ENCODE measurements at places on chromosomes 1 and 21. TPM values are rescaled to one million over a fixed set of nuclear protein-coding genes. Genes with fewer than 3 reads are reported as not detected.

Gene LAX1
- 41.2 TPM for total RNA-seq

Gene BNIPL
- 4.6 TPM for total RNA-seq

Gene CIART
- 0.67 TPM for total RNA-seq

Gene AMY2B
- 63.8 TPM for total RNA-seq

GRCh38 chr1:22332795-22333499, 118.7 kb upstream of the ZBTB40 start:
- no peak for DNase-seq

GRCh38 chr1:217989510-217989909, 295.6 kb upstream of the RRP15 start:
- no peak for DNase-seq

- peak; percentile 75 for DNase-seq
Observed at GRCh38 chr21:44510508-44511218, 29.3 kb downstream of the KRTAP10-1 start.

- DNase-seq, result no peak
Observed at GRCh38 chr1:83997631-83998030, 1.3 kb downstream of the TTLL7 start.

- no peak for DNase-seq
Observed at GRCh38 chr1:202017749-202018467, 7.5 kb downstream of the ELF3 start.

DNA sequence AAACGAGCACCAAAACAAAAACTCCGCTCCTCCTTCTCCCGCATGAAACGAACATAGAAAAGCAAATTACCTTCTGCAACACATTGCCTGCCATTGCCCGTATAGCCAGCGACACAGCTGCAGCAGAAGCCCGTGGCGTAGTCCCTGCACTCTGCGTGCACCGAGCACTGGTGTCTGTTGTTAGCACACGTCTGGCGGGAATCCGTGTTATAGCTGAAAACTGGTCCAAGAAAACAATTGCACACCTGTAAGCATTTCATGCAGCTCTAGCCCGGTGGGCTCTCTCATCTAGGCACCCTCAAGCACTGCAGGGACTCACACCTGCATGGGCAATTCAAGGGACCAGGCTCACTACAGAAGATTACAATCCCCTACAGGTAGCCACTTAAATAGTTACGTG, 26.9 kb downstream of the NID1 start:
- DNase-seq, result no peak

GRCh38 chr1:155177192-155177917, 3.7 kb downstream of the TRIM46 start:
- no peak for DNase-seq

GRCh38 chr1:210981490-210981889, 152.5 kb downstream of the KCNH1 start:
- DNase-seq, result no peak

DNA sequence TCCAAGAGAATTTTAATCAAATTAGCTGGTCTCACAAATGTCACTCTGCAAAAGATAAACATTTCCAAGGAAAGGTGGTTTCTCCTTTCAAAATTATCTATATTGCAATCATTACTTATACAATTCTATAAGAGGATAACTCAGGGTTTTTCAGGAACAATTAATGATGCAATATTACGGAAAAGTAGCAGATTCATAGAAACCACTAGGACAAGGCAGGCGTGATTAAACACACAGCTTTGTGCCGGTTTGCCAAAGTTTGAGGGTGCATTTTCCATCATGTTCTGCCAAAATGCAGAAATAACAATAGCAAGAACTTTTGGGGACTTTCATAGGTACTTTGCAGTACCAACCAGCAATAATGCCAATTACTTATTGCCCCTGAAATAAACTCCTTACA, 605 bp downstream of the TNFRSF9 start:
- no peak for DNase-seq

DNA sequence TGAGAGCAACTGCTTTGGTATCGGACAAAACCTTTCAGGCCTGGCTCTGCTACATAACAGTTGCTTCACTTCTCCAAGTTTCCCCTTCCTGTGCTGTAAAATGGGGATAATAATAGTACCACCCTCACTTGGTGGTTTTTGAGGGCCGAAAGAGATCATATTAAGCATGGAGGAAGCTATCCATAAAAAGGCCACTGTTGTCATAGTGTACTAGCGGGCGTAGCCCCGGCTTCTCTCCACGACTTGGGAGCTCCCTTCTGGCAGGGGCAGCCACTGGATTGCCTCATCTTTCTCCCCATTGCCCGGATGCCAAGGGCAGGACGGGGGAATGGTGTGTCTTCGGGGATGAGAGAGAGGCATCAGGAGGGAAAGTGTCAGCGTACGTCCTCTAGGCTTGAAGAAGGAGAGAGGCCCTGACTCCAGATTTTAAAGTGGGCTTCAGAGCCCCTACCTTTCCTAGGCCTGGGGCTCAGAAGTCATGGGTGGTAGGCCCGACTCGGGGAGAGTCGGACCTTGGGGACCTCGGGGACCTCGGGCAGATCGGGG, 548 bp upstream of the MFSD2A start:
- DNase-seq, result no peak

DNA sequence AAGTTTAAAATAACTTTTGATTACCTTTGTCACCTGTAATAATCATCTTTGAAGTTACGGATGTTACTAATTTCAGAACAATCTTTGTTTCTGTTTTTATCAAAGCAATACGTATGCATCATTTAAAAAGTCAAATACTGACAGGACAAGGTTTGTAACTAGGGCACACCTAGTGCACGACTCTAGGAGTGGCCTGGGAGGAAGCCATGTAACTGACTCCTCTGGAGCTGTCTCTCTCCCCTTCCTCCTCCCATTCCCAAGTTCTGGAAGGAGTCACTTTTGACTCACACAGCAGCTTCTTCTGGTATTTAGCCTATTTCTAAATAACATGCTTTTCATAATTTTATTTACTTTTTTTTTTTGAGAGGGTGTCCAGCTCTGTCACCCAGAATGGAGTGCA, 11.8 kb upstream of the RAP1GAP start:
- no peak for DNase-seq

DNA sequence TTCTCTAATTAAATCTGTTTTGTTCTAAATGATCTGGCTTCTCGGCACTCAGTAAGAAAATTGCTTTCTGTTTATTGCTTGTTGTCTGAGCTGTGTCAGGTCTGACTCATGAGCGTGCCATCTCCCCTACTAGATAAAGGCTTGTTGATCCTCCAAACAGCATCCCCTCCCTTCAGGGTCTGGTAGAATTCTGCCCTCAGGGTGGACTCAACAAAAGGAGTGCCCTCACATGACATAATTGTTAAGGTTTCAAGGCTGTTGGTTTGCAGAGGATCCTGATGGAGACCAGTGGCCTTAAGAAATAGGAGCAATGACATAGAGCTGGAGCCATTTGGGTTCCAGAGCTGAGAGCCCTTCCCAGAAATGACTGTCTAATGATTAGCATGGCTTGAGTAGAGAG, 36.0 kb upstream of the ATP2B4 start:
- DNase-seq, result no peak

DNA sequence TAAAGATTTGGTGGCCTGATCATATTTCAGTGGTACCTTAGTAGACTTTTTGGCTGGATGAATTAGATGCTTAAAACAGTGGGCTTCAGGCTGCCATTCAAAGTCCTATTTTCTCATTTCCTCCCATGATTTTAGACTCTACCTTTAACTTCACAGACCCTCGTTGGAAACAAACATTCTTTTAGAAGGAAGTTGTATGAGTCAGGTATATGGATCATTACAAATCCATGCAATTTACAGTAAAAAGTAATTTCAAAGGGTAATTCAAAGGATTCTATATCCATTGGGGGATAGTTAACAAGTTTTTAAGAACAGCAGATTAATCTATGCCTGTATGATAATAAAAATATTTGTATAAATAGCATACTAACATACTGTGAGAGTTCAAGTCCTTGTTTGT, 216.9 kb upstream of the RRP15 start:
- no peak for DNase-seq

DNA sequence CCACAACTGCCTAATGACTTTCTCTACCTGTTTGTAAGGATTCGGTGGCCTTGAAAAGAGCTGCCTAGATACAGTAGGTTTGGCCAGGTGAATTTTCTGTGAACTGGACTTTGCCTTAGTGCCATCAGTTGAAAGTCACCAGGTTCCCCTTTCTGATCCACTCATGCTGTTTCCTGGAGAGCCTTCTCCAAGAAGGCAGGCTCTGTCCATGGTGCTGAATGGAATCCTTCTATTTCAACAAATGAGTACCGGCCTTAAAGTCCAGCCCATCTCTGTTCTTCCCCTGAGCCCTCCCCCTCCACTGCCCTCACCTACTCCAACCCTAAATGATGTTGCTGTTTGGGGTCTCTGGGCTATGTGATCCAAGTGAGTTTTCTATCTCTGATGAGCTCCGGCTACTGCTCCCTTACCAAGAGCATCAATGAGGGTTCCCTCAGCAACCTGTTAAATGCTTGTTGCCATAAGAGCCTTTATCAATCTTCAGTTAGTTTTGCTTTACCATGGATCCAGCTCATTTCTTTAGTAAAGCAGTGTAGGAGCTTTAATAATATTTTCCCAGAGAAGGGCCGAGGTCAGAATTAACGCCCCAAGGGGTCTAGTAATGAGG, 500.4 kb downstream of the PTPRU start:
- no peak for DNase-seq

- DNase-seq, result no peak
Observed at GRCh38 chr1:71881611-71882010, 400.7 kb downstream of the NEGR1 start.

DNA sequence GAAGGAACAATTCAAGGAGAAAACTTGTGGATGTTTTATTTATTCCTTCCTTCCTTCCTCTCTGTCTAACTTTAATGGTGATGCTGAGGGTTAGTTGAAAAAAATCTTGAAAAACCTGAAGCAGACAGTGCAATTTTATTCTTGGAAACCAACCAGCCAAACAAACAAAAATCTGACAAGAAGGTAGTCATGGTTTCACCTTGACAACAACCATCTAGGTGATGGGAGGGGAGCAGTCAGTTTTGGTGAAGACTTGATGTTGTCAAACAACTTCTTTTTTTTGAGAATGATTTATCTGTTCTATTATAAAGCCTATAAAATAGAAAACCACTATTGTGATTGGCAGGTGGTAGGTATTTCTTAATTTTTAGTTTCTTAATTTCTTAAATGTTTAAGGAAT, 92.4 kb upstream of the GPR88 start:
- DNase-seq, result peak; percentile 87

All from CD4-positive, alpha-beta memory T cell (primary cell).